Activated CD8-positive, alpha-beta memory T cell treated with anti-CD3 and anti-CD28 coated beads for 1 hour (primary cell): ENCODE measurements at places on chromosomes 4 and X.

- no peak for DNase-seq
These were observed 417.2 kb downstream of the TRAM1L1 start for GRCh38 chr4:116668190-116668589.

DNA sequence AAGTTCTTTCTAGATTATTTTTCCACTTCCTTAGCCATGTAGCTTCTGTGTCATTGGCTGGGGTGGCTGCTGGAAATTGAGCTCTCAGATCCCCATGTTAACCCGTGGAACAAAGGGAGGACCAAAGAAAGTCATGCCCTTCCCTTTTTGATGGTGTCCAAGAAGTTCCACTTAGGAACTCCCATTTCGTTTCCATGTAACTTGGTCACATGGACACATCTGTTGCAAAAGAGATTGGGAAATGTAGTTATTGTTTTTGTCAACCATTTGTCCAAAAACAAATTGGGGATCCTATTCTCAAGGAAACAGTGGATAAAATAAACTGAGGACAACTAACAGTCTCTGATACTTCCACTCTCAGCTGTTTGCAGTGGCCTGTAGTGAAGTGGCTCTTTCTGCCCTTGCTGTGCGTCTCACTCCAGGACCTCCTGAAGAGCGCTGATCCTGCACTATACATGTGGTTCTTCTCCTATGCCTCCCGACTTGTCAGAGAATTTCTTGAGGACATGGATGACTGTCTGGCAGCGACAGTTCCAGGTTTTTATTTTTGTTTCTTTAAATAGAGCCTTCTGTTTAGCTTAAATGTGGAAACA is 125.3 kb upstream of the LNX1 start:
- no peak for DNase-seq

DNA sequence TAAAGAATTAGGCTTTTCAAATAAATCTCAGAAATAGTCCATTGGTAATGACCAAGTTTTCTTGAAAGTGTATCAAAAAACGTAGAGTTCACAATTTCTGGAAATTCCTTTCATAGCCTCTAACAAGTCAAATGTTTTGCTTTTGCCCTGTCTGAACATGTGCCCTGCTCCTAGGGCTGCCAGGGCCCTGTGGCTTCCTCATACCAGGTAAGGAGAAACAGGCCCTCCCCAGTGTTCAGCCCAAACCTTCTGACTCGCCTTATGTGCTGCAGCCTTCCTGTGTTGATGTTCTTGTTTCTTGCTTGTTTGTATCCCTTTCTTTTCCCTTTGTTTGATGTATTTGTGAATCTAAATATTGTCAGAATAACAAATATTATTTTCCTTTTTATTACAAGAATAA is 146.1 kb upstream of the PACRGL start:
- DNase-seq, result no peak

DNA sequence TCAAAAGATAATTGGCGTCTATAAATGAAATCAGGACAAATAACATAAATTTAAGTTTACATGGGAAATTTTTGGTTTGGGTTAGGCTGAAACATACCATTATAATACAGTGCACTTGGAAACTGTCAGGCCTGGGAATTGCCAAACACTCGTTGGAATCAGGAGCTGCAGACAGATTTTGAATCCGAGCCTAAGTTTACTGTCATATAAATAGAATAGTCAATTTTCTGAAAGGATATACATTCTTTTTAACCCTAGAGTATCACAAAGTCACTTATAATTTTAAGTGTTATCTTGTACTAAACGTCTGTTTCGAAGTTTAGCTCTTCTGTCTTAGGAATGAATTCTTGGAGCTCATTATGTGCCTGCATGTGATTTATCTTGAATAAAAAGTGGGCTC is 234.1 kb downstream of the VEGFC start:
- no peak for DNase-seq

- no peak for DNase-seq
These were observed 164.4 kb downstream of the FBXO8 start for GRCh38 chr4:174119051-174119450.

GRCh38 chr4:158102904-158103303 is 69.9 kb downstream of the GASK1B start:
- DNase-seq, result no peak

DNA sequence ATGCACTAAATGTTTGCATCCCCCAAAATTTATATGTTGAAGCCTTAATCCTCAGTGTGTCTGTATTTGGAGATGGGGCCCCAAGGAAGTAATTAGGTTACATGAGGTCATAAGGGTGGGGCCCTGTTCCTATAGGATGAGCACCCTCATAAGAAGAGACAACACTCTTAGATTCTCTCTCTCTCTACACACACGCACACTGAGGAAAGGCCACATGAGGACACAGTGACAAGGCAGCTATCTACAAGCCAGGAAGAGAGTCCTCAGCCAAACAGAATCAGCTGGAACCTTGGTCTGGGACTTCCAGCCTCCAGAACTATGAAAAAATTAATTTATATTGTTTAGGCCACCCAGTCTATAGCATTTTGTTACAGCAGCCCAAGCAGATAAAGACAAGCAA is 69.3 kb upstream of the NOCT start:
- DNase-seq, result no peak

- no peak for DNase-seq
These were observed 19.2 kb upstream of the PDLIM3 start for GRCh38 chr4:185554365-185555126.

- DNase-seq, result no peak
These were observed 41.2 kb downstream of the LAS1L start for GRCh38 chrX:65493431-65493830.

DNA sequence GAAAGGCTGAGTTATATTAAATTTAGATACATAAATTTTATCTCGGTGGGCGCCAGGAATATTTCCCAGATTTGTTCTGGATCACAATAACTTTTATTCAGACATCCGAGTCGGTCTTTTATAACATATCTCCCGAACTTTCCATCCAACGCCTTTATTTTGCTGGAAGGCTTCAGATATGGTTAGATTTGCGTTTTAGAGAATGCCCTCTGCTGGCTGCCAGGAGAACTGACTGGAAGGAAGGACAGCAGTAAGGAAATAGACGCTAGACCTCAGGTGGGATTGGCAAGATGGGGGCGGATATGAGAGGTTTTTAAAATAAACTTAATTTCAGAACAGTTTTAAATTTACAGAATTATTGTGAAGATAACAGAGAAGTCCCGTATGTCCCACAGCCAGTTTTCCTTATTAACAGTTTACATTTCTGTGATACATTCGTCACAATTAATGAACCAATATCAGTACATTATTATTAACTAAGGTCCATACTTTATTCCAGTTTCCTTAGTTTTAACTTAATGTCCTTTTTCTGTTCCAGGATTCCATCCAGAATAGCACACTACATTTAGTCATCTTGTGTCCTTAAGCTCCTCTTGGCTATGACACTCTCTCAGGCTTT is 4.6 kb upstream of the KANTR start:
- no peak for DNase-seq

GRCh38 chrX:21457718-21458117 is 83.5 kb downstream of the CNKSR2 start:
- DNase-seq, result no peak

- DNase-seq, result no peak
These were observed 106.1 kb upstream of the DIPK2B start for GRCh38 chrX:45306794-45307193.

- no peak for DNase-seq
These were observed 6.1 kb downstream of the AWAT2 start for GRCh38 chrX:70043685-70044084.

- no peak for DNase-seq
These were observed 200.7 kb downstream of the CRLF2 start for GRCh38 chrX:1011691-1012283.

GRCh38 chr4:128661479-128661878 is 148.0 kb upstream of the JADE1 start:
- DNase-seq, result no peak

DNA sequence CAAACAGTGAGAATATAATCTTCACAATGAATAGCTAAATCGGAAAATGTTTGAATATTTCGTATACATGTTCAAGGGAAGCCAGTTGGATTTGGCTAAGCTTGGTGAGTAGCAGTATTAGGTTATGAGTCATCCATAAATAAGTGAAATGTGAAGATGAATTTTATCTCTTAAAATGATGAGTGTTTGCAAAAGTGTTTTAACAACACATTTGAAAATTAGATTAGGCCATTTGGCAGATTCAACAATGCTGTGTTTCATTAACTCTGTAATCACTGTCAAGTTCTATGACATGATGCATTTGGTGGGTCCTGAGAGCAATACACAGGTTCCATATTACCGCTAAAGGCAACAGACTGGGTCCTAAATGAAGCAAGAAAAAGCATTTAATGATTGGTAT is 301.9 kb upstream of the PRPS2 start:
- no peak for DNase-seq

- DNase-seq, result no peak
These were observed 10.1 kb downstream of the BCOR start for GRCh38 chrX:40087425-40088298.

DNA sequence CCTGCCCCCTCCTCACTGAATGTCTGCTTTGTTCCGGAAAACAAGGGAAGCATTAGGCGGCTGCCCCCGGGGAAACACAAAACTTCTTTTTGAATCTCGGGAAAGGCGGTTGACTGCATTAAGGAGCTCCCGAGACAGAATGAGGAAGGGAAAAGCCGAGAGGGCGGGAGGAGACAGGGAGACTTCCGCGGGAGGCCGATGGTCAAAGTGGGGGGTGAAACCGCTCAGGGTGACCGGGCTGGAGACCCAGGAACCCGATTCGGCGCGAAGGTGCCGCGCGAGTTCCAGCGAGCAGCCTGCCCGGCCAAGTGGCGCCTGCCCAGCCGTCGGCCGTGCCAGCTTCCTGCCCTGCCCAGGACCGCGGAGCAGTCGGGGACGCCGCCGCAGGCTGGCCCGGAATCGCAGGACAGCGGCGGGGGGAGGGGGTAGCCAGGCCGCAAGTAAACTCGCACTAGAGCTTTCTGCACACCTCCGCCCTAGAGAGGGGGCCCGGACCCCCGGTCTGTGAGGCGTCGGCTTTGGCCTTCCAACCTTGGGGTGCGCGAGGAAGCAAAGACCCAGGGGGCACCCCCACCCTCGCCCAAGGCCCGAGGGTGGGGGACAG is 55.1 kb upstream of the BCOR start:
- DNase-seq, result no peak

GRCh38 chr4:26201120-26201519 is 119.7 kb upstream of the RBPJ start:
- DNase-seq, result no peak

GRCh38 chrX:31429915-31430314 is 358.1 kb upstream of the FTHL17 start:
- no peak for DNase-seq

DNA sequence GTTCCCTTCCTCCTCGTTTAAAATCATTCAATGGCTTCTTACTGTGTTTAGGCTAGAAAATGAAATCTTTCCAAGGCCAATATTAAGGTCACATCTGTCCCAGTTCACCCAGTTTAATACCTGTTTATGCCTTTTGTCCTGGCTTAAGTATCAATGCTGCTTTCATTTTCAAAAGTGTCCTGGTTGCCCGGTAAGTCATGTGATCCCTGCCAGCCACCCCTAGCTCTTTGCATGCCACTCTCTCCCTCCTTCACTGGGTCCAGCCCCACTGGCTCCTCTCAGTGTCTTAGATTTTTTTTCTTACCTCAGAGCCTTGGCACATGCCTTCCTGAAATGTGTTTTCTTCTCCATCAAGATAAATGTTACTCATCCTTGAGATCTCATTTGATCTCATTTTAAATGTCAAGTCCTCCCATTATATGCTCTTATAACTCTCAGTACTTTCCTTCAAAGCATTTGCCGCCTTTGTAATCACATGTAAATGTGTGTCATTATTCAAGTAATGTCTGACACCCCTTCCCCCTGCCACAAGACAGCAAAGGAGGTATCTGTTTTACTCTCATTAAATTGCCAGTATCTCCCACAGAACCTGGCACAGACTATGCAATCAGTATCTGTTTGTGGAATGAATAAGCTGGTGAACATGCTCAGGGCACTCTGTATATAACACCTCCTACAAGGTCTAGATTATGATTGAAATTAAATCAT is 472.5 kb upstream of the RPS6KA3 start:
- no peak for DNase-seq

GRCh38 chr4:152805818-152806217 is 26.1 kb downstream of the ARFIP1 start:
- DNase-seq, result no peak

DNA sequence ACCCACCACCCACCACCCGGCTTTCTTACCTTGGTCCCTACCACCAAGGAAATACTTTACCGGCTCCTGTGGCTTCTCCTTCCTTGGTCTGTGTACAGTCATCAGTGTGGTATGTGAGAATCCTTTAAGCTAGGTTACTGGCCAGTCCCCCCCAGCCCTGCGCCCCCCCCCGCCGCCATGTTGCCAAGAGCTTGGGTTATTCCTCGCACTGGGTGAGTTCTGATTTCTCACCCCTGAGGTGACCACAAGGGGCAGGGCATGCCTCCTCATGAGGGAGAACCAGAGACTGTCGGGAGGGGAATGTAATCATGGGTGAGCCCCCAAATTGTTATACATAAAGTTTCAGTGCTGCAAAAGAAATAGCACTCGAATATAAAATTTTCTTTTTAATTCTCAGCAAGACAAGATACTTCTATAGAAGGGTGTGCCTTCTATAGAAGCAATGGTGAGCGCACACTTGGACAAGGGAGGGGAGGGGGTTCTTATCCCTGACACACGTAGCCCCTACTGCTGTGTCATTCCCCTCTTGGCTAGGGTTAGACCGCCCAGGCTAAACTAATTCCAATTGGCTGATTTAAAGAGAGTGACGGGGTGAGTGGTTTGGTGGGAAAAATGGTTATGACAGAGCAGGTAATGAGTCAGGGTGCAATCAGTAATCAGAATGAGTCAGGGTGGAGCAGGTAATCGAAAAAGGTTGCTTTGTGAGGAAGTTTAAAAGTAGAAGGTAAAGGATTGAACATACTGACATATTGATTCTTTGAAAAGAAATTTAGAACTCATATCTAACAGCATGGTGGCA is 133.2 kb downstream of the KDM6A start:
- no peak for DNase-seq

- DNase-seq, result no peak
These were observed 870.7 kb upstream of the INTU start for GRCh38 chr4:126761947-126762662.

DNA sequence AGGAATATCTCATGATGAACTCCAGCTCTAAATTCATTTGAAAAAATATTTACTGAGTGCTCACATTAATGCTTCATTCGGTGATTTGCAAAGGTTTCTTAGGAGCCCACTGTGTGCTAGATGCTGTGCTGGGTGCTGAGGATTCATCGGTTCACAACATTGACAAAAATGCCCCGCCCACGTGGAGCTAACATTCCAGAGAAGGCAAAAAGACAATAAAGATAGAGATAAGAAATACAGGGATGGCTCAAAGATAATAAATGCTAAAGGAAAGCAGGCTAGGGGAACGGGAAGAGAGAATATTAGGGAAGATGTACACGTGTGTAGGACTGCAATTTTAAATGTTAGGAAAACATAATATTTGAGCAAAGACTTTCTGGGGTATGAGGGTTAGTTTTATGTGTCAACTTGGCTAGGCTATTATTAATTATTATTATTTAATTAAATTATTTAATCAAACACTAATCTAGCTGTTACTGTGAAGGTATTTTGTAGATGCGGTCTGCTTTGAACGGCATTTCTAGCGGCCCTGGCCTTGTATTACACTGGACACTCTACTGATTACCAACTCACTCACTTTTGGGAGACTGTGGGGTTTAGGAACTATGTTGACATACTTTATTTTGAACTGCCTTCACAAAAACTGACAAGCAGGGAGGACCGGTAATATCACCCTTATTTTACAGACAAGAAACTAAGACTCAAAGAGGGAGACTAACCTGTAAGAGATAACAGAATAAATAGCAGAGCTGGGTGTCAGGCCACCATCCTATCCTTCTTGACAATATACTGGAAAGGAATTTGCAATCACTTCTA is 61.9 kb upstream of the IRF2 start:
- DNase-seq, result no peak

- DNase-seq, result no peak
These were observed 421.8 kb downstream of the GBA3 start for GRCh38 chr4:23114538-23114937.
